ENCODE measurements at places on chromosomes 5 and 9.

- no peak for DNase-seq
These were observed 203.4 kb upstream of the NMUR2 start for GRCh38 chr5:152608458-152608857.

- no peak for DNase-seq
These were observed 40.4 kb downstream of the BASP1 start for GRCh38 chr5:17257705-17258273.

DNA sequence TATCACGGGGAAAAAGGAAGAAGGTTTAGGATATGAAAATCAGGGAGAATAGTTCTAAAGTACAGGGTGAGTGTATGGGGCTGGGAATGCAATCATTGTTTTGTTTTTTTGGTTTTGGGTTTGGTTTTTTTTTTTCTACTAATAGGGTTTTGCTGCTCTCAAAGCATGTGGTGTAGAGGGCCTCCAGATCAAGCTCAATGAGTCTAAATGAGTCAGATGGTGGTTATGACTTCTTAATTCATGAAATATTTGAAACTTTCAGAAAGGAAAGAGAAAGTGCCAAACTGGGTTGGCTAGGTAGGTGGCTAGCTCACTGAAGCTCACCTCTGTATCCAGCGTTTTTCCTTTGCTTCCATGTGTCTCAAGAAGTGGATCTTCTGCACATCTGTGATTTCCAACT lies 10.7 kb downstream of the OR1L8 start:
- no peak for DNase-seq

- DNase-seq = no peak
These were observed 9.3 kb upstream of the SMAD5 start for GRCh38 chr5:136123236-136123768.

GRCh38 chr5:6454628-6455053 lies 6.0 kb downstream of the UBE2QL1 start:
- no peak for DNase-seq

- DNase-seq = no peak
These were observed 22.3 kb downstream of the RIC1 start for GRCh38 chr9:5651246-5651645.

DNA sequence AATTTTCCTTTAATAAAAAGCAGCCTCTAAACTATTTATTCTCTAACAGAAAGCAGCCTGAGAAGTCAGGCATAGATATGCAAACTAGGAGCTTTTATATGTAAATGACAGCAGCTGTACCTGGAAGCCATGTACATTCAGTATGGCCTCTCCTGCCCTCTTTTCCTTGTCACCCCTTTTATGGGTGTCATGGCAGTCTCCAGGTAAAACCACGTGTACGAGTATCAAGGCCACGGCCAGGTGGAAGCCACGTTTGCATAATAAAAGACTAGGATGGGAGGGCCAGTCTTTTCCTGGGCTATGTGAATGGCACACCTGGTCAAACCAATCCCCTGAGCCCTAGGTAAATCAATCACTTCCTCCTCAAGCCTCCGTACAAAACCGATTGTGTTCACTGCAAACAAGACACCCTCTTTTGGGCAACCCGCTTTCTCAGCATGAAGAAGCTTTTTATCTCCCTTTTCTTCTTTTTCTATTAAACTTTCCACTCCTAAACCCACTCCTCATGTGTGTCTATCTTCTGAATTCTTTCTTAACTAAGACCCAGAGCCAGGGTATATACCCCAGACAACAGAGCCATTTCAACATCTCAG lies 419.5 kb upstream of the CTNND2 start:
- no peak for DNase-seq

DNA sequence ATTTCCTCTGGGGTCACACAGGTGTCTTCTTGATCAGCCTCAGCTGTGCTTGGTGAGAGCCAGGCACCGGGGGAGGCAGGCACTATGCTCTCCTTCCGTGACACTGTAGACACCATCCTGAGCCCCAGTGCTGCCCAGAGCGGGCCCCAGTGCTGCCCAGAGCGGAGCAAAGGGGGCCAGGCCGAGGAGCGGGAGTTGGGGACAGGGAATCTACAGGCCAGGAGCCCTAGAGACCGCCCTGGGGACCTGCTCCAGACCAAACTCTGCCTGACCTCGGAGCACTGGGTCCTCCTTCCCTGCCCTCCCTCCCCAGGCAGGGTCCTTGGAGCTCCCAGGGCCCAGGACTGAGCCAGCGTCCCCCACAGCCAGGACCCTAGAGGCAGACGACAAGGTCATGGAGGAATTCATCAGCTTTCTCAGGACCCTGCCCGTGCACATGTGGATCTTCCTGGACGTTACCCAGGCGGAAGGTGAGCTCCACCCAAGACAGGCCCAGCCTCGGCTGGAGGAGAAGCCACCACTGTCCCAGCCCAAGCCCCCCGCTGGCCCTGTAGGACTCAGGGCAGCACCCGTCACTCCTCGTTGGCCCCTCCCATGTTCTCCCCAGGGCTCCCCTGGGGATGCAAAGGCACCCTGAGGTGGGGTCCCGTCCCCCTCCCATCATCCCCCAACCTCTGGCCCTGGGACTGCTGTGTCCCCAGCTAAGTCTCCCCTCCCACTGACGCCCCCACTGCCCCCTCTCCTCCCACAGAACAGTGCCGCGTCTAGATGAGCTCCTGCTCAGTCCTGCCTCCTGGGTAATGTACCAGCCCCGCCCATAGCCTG lies 30.2 kb downstream of the PAEP start:
- no peak for DNase-seq

- DNase-seq = no peak
These were observed 133.4 kb upstream of the CDH9 start for GRCh38 chr5:27171761-27172261.

GRCh38 chr9:89975630-89976029 lies 370.8 kb downstream of the GADD45G start:
- no peak for DNase-seq

DNA sequence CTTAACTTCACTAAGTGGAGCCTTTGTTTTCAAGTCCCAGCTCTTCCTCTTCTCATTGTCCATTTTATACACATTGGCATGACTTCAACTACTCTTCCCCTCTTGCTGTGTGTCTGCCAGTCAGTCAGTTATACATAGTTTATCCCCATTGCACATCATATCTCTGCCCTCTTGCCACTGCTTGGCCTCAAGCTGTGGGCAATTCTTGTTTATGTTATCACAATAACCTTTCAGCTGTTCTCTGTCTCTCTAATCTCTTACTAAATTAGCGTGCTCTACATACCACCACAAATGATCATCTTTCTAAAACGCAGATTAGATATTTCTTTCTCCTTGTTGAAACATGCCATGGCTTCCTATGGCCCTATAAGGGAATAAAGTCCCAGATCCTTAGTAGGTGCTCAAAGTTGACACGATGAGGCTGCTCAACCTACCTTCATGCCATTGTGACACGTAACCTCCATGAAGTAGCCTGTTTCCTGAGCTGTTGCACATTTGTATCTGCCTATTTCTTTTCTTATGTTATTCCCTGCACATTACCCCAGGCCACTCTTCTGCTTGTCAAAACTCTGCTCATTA lies 239.3 kb downstream of the GAS1 start:
- DNase-seq = no peak

GRCh38 chr5:761854-762710 lies 22.4 kb downstream of the ZDHHC11B start:
- peak; percentile 14 for DNase-seq

GRCh38 chr9:128093011-128093410 lies 25.0 kb downstream of the SLC25A25 start:
- no peak for DNase-seq

- peak; percentile 9 for DNase-seq
These were observed 108.0 kb upstream of the GHR start for GRCh38 chr5:42315214-42315613.

- DNase-seq = no peak
These were observed 34.1 kb upstream of the SLC22A5 start for GRCh38 chr5:132335402-132335801.

GRCh38 chr5:21058289-21058688 lies 1070.3 kb upstream of the CDH18 start:
- no peak for DNase-seq

DNA sequence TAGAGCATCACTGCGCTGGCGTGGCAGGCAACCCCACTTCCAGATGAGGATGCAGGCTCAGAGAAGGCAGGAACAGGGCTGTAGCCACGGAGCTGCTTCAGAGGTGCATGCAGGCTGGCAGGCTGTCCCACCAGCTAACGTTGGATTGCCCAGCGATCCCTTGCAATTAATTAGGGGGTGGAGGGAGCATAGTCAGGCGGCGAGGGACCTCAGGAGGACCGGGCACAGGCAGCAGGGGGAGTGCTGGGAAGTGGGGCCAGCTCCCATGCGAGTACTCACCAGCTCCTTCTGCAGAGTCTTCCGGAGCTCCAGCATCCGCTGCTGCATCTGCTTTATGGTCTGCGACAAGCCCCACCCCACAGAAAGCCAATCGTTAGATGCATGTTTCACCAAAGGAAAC lies 20.3 kb downstream of the ARPC5L start:
- no peak for DNase-seq

DNA sequence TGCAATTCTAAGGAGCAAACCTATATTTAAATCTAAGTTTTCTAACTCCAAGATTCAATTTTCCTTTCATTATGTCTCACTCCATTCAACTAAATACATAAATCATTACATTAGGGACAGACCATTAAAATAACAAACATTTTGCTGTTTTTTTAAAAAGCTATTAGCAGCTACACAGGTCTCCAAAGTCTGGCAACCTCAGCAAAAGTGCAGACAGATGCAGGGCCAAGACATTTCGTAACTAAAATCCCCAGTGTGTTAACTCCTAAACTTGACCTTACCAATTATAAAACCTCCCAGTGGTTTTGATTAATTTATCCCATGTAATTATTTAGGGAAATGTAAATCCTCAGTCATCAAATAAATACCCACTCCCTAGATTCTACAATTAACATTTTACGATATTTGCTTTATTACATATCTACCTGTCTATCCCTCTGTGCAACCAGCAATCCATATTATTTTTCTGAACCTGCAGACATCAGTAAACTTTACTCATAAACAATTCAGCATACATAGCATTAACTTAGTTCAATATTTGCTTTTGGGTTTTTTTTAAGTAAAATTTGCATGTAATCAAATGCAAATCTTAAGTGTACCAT lies 64.7 kb downstream of the RGS7BP start:
- DNase-seq = no peak

DNA sequence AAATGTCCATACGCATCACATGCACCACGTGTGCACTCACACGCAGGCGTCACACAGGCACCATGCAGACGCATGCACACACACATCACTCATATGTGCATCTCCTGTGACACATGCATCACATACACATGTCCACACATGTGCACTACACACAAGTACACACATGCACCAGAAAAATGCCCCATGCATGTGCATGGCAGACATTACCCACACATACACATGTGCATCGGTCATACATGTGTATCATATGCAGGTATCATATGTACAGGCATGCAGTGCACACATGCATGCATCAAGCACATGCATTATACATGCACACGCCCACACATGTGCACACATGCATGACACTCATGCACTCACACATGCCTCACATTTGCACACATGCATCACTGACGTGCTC lies 26.1 kb downstream of the ADAMTS2 start:
- no peak for DNase-seq

DNA sequence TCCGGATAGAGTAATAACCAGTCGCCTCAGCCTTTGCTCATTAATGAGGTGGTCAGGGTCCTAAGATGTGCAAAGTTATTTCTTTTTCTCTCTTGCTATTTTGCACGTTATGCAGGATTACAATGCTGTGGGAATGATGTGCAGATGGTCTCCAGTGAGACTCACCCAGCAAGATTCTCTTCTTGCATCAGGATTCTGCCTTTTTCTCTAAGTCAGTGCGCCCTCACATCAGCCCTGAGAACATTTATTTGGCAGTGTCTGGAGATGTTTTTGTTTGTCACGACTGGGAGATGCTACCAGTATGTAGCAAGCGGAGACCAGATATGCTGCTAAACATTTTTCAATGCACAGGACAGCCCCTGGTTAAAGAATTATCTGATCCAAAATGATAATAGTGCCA lies 280.3 kb upstream of the WWC1 start:
- no peak for DNase-seq

DNA sequence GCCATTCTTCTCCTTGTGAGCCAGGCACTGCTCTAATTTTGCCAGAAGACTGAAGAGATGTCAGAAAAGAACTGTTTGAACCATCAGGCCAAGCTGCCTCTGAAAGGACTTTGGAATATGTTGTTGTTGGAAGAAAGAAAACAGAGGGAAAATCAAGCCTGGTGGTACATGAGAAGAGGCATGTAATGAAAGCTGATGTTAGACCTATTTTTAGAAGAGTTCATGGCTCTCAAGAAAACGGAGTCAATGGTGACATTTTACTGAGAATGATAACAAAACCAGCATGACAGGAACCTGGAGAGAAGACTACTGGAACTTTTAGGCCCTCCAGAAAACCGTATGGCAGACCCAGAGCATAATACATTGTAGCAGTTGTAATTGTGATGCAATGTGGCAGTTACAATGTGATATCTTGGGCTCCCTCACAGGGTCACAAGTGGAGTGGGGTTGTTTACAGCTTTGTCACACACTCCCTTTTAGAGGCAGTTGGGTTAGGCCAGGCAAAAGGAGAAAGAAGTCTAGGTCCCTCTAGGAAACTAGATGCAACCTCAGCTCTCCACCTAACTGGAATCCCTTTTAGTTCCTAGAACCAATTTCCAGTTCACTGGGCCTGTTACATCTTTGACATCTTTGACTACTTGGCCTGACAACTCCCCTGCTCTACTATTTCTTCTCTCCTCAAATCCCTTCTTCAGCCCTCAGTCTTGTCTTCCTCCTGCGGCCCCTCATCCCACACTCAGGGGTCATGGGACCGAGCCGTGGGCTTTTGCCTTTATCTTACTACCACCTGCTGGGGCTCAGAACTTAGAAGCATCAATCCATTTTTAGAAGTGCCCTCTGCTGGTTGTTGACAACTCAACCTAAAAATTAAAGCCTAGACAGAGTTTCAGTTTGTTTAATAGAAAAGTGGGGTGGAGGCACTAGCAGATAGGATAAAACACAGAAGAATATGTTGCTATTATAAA lies 61.2 kb upstream of the JAK2 start:
- no peak for DNase-seq

DNA sequence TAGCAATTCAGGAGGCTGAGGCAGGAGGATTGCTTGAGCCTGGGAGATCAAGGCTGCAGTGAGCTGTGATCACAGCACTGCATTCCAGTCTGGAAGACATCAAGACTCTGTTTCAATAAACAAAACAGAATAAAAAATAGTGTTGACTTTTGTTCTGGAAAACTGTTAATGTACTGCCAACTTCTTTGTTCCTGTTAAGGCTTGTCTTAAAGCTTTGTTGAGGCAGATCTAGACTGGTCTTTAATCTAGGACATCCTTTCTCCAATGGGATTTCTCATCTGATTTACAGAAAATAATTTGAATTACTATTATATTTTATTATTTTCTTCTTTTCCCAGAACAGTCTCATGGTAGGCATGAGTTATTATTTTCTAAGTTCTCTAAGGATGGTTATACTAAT lies 26.0 kb downstream of the BDP1 start:
- no peak for DNase-seq

DNA sequence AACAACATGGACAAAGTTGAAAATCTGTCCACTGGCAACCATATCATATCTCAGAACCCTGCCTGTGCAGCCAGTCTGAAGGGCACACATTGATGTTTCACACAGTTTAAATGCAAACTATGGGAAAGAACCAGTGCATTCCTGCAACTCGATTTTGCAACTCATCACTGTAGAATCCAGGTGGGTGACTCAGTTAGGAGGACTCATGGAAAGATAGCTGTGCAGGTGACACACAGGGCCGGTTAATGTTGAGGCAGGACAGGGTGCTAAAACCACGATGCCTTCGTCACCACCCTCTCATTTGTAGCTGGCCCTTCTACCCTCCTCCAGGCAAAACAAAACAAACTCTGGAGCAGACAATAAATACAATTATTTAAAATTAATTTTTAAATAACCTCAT lies 62.8 kb downstream of the TLE1 start:
- no peak for DNase-seq

Measured in pancreas (tissue), 10 donors.